IMR-90 (cell line): ENCODE measurements at places on chromosomes 12 and 14. TPM values are rescaled to one million over a fixed set of nuclear protein-coding genes. Genes with fewer than 3 reads are reported as not detected.

DNA sequence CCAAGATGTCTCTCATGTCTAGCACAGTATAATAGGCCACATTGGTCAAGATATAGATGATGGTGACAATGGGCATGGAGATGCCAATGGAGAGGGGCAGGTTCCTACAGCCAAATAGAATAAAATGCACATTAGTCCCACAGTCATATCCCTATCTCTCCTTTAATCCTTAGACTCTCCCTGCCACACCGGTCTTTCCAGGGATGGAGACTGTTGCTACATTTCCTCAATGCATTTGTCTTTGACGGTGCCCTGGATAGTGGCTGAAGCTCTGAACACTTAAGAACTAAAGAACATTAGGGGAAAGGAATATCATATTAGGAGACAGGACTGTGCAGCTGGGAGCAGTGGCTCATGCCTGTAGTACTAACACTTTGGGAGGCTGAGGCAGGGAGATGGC lies 9.7 kb downstream of the OXA1L start:
- DNase-seq = no peak

- DNase-seq = no peak
Measured at GRCh38 chr12:58647495-58647894, 272.8 kb downstream of the LRIG3 start.

DNA sequence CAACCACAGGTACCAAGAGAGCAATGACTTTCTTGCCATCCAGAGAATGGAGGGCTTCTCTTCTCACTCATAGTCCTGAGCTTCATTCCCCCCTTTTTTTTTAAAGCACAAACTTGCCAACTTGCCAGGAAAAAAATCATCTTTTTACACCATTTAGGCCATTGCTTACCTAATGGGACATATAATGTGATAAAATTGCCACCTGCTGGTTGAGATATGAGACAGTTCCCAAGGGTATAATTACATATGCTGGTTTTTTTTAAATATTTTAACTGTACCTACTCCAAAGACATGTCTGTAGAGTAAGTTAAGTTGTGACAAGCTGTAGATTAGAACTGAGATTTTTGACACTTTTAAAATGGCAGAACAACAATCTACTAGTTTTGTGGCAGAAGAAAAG lies 519.1 kb upstream of the SEL1L start:
- no peak for DNase-seq

The IAPP gene
- not detected in 2 replicates for total RNA-seq

GRCh38 chr12:93166541-93167307 lies 211.0 kb upstream of the NUDT4 start:
- no peak for DNase-seq

DNA sequence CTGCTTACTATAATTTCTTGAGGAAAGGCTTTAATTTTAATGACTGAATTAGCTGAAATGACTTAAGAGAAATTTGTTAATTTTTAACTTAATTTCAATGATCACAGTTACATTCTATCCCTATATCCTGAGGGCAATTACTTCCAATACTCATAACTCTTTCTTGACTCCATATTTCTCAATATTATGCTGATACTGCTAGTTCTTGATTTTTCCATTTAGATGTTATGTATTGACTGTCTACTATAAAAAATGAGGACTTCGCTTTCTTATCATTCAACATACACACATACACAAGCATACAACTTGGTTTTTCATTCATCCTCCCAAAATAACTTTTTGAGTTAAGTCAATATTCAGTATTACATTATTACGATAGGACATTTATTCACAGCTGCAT lies 176.2 kb downstream of the PHLDA1 start:
- no peak for DNase-seq

The TRIAP1 gene
- total RNA-seq = 19.2 and 45.5 TPM in 2 replicates

DNA sequence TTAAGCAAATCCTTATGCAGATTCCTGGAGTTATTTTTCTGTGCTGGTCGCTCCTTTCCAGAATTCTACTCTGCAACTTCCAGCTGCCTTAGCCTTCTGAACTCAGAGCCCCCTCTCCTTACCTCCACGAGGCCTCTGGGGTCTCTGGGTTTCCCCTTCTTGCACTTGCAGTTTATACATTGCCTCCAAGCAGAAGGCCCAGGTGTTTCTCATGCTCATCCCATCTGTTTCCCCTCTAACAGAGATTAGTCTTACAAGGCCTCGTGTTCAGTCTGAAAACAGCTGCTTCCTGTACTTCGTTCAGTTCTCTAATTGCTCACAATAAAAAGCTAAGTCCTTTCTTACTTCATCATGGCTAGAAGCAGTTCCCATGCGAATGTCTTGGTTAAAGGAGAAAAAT lies 134.4 kb upstream of the FGD4 start:
- peak; percentile 68 for DNase-seq

DNA sequence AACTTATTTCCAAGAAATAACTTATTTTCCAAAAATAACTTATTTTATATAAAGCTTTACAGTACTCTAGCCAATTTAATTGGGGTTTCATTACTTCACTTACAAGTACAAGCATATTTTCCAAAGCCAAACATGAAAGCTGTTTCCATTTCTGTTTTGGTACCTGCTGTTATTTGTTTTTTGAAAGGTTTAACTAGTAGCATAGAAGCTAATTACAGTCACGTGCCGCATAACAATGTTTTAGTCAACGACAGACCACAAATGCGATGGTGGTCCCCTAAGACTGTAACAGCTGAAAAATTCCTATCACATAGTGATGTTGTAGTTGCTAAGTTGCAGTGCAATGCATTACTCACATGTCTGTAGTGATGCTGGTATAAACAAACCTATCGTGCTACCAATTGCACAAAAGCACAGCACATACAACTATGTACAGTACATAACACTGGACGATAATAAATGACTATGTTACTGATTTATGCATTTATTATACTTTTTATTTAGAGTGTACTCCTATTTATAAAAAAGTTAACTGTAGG lies 21.7 kb downstream of the PTPN21 start:
- DNase-seq = peak; percentile 65

- no peak for DNase-seq
Measured at GRCh38 chr12:124018539-124018938, 45.5 kb downstream of the ZNF664 start.

GRCh38 chr12:19671695-19672094 lies 232.4 kb downstream of the AEBP2 start:
- peak; percentile 20 for DNase-seq
